ENCODE measurements at places on chromosomes 7 and 10.
A peak's percentile ranks its signal among the peaks of the same experiment; 100 is the strongest.

DNA sequence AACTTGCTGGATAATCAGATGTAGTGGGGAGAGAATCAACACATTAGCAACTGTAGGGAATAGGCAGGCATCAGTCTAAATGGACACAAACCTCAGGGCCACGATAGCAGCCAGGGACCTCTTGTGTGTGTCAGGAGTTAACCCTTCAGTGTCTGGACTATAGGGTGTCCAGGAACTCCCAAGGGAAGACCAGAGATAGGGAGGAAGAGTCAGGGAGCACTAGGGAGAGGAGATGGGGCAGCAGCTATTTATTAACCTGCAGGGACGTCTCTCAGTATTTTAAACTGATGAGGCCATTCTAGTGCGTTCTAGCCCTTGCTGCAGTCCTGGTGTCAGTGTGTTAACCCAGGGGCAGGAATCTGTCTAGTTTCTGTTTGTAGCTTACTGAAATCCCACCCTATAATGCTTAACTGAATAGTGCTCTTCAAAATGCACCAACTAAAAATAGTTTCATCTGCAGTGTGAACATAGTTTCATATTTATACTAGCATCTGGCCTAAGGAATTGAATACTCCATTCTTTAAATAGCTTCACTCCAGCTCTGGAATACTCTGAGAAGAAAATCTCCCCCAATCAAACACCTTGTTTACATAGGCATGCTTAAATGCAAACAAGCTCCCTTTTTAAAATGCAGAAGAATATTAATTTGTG lies 62.7 kb downstream of the ARID5B start:
- DNase-seq, result no peak

DNA sequence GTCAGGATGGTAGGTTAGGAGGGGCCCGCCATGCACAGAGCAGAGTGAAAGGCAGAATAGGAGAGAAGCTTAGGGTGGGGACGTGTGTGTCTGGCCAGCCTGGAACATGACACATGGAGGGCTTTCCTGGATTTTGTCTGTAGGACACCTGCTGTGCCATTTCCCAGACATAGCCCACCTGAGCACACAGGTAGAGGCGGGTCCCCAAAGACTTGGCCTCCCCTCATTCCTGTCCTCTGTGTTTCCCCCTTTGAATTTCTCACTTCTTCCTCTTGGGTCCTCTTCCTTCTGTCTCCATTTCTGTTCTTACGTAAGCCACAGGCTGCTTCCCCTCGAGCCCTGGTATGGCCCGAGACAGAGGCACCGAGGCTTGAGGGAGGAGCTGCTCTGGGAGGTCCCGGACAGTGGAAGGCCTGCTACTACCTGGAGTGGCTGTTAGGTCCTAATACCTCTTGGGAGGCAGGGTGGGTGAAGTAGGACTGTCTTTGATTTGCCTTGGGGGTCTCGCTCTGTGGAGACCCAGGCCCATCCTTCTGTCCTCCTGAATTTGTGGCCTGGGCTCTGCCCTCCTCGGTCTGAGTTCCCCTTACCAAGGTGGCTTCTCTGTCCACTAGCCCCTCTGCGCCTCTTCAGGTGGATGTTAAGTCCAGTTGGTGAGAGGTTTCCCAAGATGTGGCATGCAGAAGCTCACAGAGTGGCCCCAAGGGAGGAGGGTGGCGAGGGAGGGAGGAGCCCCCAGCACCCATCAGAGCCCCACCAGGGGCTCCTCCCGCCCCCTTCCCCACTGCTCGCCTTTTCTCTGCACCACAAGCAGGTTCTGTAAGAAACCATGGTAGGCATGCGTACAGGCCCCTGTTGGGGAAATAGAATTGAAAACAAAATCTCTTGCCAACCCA lies 5.5 kb downstream of the ZNF775 start:
- DNase-seq, result no peak

GRCh38 chr10:117167789-117168674 lies 29.3 kb upstream of the KCNK18 start:
- DNase-seq, result peak; percentile 68

DNA sequence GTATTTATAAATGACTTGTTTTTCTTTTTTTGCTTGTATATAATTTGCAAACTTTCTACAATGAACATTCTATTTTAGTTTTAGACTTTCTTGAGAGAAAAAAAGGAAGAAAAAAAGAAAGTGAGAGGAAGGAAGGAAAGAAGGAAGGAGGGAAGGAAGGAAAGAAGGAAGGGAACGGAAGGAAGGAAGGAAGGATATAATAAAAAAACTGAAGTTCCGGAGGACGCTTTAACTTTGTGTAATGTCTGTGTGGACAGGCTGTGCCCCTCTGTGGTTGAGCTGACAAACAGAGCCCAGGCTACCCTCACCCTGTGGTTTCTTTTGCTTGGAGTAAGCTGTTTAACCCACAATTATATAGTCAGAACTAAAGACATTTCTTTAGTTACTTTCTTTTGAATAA lies 108.7 kb downstream of the SEMA3D start:
- no peak for DNase-seq

DNA sequence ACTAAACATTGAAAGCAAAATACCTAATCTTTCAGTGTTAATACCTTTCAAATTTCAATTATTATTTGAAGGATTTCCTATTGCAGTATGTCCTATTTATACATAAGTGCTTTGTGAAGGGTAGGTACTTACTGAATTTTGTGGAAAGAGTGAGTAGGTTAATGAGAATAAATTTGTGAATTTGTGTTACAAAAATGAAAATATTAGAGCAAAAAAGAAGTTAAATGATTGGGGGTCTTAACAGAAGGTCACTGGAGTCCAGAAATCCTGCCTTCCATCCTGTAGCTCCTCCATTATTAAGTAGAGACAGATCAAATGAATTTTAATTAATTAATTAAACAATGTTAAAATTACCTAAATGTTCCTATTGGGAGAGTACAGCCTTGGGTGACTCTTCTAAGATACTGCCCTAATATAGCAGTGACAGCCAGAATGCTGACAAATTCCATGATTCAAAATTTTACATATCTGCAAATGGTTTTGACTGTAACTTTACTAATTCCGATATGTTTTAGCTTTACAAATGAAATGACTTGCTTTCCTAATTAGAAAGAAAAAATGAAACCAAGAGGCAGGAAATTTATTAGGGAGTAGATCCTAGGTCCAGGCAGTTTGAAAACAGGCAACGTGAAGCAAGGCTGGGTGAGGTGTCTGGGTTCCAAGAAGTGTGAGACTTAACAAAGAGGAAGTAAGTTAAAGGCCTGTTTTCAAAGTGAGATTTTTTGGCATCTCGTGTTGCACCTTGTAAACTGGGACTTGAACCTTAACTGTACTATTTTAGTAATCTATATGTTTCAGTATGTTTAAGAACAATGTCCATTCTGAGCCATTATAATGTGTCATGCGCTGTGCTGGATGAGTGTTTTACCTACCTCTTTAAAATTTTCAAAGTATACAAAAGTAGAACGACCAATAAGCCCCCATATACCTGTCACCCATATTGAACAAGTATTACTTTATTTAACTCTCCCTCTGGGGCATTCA lies 1.5 kb downstream of the PIK3CG start:
- no peak for DNase-seq

DNA sequence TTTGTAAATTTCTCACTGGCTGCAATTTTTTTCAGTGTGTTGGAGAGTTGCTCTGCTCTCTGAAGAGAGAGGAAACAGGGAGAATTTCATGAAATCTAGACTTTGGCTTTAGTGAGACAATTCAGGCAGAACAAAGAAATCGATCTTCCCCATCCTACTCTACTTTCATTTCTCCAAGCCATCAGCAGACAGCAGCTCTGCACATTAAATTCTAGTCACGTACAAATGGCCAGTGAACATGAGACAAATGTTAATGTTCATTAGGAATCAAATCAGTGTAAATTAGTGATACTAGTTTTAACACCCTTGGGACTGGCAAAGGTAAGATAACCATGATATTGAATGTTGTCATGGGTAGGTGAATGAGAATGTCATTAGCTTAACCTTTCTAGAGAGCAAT lies 140.8 kb downstream of the ANLN start:
- no peak for DNase-seq

DNA sequence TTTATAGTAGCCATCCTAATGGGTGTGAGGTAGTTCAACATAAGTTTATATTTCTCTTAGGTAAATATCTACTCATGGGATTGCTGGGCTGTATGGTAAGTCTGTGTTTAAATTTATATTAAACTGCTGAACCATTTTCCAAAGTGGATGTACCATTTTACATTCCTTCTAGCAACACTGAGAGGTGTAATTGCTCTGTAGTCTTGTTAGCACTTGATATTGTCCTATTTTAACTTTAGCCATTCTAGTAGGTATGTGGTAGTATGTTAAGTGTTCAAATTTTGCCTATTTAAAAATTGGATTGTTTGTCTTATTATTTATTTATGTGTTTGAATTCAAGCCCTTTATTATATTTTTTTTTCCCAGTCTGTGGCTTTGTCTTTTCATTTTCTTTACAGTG lies 2.6 kb upstream of the HPS1 start:
- DNase-seq, result no peak

DNA sequence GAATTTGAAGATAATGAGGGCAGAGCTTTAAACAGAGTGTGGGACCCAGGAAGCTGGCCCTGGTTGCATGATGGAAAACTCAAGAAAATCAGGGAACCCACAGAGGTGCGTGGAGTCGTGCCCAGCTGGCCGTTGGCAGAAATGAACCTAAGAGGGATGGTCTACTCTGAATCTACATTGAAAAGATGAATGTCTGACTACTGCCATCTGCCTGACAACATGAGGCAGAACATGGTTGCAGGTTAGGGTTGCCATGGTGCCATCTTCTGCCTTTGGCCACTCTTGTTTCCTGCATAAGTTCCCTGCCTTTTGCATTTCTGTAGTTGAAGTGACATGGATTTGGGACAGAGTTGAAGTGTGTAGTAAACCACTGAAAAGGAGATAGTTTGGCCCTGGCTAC lies 138.5 kb upstream of the COBL start:
- no peak for DNase-seq

- no peak for DNase-seq
Observed at GRCh38 chr10:130392031-130392430, 255.8 kb downstream of the GLRX3 start.

DNA sequence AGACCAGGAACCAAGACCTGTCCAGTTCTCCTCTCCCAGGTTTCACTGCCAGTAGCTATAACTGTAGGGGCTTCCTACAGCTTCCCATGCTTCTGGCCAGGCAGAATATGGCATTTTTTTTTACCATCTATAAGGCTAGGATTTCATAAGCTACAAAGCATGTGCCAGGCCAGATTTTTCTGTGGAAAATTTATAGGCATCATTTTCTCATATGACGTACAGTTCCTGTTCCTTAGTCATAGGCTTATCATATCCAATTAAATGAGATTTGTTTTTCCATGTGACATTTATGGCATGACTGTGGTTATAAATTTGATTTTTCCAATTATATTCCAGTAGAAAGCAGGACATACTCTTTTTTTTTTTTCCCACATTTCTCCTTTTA lies 208.6 kb upstream of the NPY start:
- DNase-seq, result no peak

GRCh38 chr10:92993699-92994272 lies 66.8 kb upstream of the CYP26C1 start:
- DNase-seq, result no peak

- no peak for DNase-seq
Observed at GRCh38 chr7:83581667-83582435, 67.1 kb downstream of the SEMA3E start.

- no peak for DNase-seq
Observed at GRCh38 chr10:7412928-7413282, 2.1 kb upstream of the SFMBT2 start.

DNA sequence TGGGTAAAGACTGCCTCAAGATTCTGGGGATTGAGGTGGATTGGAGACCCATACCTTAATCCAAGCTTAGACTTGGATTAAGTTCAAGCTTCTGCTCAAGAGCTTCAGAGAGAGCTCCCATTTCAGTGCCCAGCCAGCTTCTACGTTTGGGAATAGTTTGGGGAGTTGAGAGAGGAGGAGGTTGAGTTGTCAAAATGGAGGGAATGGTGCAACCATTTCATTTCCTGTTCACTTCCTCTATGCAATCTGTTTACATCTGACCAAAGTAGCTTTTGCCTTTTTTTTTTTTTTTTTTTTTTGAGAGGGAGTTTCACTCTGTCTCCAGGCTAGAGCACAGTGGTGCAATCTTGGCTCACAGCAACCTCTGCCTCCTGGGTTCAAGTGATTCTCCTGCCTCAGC lies 65.8 kb downstream of the ENTPD1 start:
- DNase-seq, result no peak

DNA sequence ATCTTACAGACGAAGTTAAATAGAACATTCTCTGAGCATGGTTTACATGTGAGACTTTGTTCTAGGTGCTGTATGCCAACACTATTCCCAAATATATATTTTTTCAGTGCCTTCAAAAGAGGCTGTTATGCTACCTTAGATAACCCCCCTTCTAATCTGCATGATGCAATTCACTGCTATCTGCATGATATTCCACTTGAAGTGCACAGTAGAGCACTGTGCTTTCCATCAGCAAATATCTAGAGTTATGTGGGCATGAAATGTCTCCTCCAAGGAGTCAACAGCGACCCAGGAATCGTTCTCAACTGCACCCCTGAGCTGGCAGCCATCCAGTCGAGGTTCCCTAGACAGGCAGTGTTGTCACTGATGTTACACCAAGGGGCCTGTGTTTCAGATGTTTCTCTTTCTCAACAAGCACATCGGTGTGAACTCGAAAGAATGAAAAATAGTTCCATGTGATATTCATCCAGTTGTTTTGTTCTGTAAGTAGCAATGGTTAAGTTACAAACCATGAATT lies 88.3 kb downstream of the PDE1C start:
- DNase-seq, result no peak

DNA sequence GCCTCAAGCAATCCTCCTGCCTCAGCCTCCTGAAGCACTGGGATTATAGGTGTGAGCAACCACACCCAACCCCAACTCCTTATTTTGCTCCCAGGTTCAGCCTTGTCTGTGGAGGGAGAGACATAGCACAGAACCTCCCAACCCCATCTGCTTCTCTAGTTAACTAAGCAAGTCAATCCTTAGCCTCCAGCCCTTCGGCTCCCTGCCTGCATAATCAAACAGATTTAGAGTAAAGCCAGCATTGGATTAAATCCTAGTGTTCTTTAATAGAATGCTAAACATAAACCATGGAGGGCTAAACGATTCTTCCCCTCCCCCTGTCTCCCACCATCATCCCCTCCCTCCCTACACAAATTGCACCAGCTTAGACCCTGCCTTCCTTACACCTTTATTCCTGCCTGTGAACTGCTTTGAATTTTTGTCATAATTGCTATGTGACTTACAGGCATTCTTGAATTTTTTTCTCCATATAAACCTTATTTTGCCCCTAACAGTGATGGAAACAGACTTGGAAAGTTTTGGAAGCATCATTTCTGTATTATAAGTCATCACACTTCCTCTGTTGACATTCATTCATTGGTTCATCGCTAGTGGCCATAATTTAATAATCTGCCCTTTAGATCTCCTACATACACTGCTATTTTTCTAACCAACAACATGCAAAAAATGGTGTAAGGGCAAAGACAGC lies 72.6 kb upstream of the TOMM7 start:
- DNase-seq, result no peak

Data from NCI-H1436 (cell line).